ENCODE measurements at places on chromosomes 2 and 18.

GRCh38 chr2:143675021-143675420 lies 545.8 kb downstream of the ARHGAP15 start:
- no peak for DNase-seq

- DNase-seq = no peak
Measured at GRCh38 chr2:138334323-138334722, 167.2 kb upstream of the SPOPL start.

- peak; percentile 55 for DNase-seq
Measured at GRCh38 chr2:32357318-32358110, 691 bp downstream of the BIRC6 start.

DNA sequence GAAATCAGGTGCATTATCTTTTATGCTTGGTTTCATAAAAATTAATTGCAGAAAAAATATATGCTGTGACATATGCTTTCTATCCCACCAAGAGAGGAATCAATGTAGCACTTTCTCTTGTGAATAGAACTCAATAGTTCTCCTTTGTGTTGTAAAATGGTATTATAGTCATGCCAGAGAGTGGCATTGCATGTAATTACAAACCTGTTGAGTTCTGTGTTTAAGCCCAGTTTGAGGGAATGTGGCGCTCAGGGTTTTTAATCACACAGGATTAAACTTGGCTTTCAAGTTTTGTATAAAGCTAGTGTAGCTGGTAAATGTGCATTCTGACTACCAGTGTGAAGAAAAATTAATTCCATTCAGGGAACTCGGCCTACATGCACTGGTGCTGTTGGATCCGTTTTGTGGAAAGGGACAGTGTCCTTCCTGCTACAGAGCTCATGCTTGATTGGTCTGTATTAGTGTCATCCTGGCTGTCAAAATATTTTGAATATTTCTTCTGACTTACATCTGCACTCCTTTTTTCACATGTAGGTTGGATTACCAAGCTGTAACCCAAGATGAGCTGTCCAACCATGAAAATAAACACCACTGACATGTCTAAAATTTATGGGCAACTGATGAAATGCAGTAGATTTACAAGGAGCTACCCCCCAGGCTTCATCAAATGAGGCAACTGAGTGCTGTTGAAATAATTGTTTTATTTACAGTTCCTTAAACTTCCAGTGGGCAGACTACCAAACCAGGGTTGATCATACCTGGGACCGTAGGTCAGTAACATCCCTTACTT lies 80.3 kb downstream of the SLC4A3 start:
- DNase-seq = peak; percentile 84

DNA sequence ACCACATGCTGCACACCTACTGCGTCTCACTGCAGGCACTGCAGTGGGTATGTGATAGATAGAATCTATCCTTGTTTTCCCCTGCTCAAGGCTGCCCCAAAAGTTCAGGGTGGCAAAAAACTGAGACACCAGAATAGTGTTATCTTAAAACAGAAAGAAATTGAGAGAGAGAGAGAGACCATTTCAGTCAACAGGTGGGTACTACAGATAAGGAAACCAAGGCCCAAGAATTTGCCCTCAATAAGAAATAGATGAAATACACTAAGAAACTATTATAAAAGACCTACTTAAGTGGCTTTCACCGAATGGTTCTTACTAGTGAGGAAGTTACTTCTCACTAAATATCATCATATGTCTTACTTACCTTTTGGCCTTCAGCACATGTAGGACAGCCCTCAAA lies 27.9 kb downstream of the EPG5 start:
- no peak for DNase-seq

DNA sequence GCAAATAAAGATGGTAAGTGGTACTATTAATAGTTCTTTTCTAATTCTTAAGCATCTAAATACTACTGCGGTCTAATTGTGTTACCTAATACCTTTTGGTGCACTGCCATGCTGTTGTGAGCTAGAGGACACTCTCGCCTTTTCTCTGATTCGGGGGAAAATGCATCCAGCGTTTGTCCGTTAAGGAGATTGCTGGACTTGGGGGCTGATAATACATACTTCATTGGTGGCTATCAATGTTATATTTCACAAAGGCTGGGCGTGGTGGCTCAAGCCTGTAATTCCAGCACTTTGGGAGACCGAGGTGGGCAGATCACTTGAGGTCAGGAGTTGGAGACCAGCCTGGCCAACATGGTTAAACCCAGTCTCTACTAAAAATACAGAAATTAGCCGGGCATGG lies 141.7 kb upstream of the TWIST2 start:
- DNase-seq = no peak

DNA sequence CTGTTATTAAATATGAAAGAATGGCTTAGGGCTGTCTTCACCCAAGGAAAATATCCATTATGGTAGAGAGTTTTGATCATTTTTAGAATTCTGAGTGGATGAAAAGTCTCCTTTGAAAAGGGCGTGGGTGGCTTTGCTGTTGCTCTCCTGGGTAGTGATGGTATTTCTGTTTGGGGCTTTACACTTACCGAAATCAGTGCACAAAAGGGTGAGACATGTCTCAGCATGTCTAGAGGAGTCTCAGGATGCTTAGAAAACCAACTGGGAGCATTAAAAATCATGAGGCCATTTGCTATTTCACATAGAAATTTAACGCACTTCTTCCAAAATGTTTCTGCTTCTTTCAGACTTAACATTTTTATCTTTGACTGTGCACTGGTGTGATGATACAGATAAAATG lies 49.6 kb downstream of the ZCCHC2 start:
- DNase-seq = no peak

GRCh38 chr18:64100116-64100922 lies 48.6 kb downstream of the LINC00305 start:
- no peak for DNase-seq

GRCh38 chr2:120496235-120496634 lies 150.3 kb downstream of the INHBB start:
- DNase-seq = no peak

DNA sequence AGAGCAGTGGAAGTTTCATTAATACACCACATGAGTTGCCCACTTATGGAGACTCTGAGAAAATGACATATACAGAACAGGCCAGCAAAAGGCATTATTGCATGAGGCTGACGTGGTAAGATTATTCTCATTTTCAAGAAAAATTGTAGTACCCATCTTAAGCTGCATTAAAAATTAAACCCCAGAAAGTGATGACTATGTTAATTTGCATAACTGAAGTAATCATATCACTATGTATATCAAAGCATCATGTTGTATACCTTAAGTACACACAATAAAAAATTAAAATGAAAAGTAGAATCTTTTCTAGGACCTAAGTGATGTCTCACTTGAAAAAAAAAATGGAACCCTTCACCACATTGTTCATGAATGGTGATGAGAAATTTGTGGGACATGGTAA lies 32.0 kb downstream of the DNAH6 start:
- no peak for DNase-seq

- no peak for DNase-seq
Measured at GRCh38 chr18:35344736-35345459, 678 bp upstream of the ZNF24 start.

GRCh38 chr18:34339155-34339554 lies 114.4 kb upstream of the NOL4 start:
- DNase-seq = no peak

DNA sequence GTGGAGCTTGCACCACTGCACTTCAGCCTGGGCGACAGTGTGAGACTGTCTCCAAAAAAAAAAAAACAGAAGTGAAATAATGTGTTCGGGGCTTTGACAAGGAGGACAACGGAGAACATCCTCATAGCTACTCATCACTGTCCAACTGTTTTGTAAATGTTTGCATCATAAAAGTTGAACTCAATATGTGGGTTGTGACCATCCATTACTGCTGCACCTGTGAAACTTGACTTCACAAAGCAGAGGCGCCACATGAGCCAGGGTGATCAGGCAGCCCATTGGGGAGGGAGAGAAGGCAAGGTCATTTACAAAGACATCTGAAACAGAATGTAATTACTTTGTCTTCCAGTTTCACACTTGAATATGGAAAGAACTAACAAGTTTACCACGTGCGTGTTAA lies 61.6 kb downstream of the LAMA1 start:
- DNase-seq = no peak

- no peak for DNase-seq
Measured at GRCh38 chr2:47359375-47359868, 43.5 kb upstream of the MSH2 start.

- no peak for DNase-seq
Measured at GRCh38 chr2:195995499-195995898, 73.1 kb downstream of the DNAH7 start.

DNA sequence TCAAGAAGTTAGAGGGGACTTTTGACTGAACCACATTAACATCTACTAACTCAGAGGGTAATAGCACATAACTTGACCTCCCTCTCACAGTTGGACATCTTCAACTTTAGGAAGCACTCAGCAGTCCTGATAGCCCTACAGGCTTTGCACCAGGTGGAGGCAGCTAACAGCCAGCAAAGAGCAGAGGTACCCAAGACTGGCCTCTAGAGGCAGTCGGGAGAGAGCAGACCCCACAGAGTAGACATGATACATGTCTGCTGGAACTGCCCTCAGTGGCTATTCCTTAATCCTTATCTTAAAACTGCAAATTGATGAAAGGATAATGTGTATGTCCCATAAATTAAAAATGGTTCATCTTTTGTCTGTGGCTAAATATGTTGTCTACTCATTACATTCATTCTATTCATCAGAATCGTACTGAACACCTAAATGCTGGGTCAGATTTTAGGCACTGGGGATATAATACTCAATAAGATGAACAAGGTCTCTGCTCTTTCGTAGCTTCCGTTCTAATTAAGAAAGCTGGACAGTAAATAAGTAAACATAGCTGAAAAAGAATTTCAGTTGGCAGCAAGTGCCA lies 49.8 kb downstream of the CAB39 start:
- DNase-seq = peak; percentile 55

- DNase-seq = no peak
Measured at GRCh38 chr2:176852667-176853066, 359.9 kb upstream of the HNRNPA3 start.

DNA sequence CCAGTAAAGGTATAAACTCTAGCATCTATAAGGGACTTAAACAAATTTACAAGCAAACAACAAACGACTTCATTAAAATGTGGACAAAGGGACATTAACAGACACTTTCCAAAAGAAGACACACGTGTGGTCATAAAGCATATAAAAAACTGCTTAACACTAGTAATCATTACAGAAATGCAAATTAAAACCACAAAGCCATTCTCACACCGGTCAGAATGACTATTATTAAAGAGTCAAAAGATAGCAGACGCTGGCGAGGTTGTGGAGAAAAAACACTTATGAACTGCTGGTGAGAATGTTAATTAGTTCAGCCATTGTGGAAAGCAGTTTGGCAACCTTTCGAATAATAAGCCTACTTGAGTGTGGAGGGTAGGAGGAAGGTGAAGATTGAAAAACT lies 217.1 kb upstream of the DLGAP1 start:
- DNase-seq = no peak

- peak; percentile 16 for DNase-seq
Measured at GRCh38 chr2:75432761-75433361, 127.9 kb downstream of the EVA1A start.
